ENCODE measurements at places on chromosomes 1 and 21. TPM values are rescaled to one million over a fixed set of nuclear protein-coding genes. Genes with fewer than 3 reads are reported as not detected.
A peak's percentile ranks its signal among the peaks of the same experiment; 100 is the strongest.

GRCh38 chr1:9066945-9067807, 2.3 kb downstream of the SLC2A5 start:
- peaks cover 3% of the 10 kb centered on the region for H3K4me1 ChIP-seq
- peak; percentile 68 for DNase-seq
- H3K27ac ChIP-seq, result no peak overlapping the region
- H3K27me3 ChIP-seq, result no peaks in the 10 kb centered on the region
- no peaks in the 10 kb centered on the region for H3K36me3 ChIP-seq

- H3K36me3 ChIP-seq, result no peaks in the 10 kb centered on the region
- H3K4me1 ChIP-seq, result peaks cover 34% of the 10 kb centered on the region
- no peak overlapping the region for H3K4me3 ChIP-seq
- H3K27me3 ChIP-seq, result no peaks in the 10 kb centered on the region
Observed at GRCh38 chr1:186498695-186499389, 37.9 kb upstream of the PDC start.

GRCh38 chr1:156868341-156868740, 7.7 kb downstream of the NTRK1 start:
- H3K27ac ChIP-seq, result no peak overlapping the region
- DNase-seq, result no peak
- H3K27me3 ChIP-seq, result no peaks in the 10 kb centered on the region
- H3K36me3 ChIP-seq, result no peaks in the 10 kb centered on the region
- H3K4me1 ChIP-seq, result peaks cover 10% of the 10 kb centered on the region
- no peak overlapping the region for H3K4me3 ChIP-seq

GRCh38 chr1:25247829-25248754, 838 bp upstream of the RSRP1 start:
- no peak for DNase-seq
- peaks cover 16% of the 10 kb centered on the region for H3K36me3 ChIP-seq
- H3K4me1 ChIP-seq, result peaks cover 20% of the 10 kb centered on the region
- H3K27me3 ChIP-seq, result no peaks in the 10 kb centered on the region
- peak overlapping the region; percentile 71 for H3K4me3 ChIP-seq

DNA sequence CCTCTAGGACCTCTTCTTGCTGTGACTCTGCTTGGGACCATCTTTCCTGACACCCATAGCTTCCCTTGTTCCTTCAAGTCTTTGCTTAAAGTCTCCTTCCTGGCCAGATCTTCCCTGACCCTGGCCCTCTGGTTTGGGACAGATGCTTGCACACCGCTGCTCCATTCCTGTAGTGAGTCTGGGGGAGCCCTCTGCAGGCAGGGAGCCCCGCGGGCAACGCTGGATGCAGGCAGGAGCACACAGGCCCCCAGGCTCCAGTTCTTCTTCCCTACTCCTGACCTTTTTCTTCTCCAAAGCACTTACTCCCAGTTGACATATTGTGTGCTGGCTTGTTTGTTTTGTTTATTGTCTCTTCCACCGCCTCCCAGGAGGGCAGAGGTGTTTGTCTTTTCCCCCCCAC, 413.4 kb downstream of the CAMTA1 start:
- no peak overlapping the region for H3K27ac ChIP-seq
- H3K4me1 ChIP-seq, result no peaks in the 10 kb centered on the region
- no peaks in the 10 kb centered on the region for H3K36me3 ChIP-seq

GRCh38 chr1:219664310-219665029, 51.6 kb upstream of the ZC3H11B start:
- H3K4me1 ChIP-seq, result peaks cover 2% of the 10 kb centered on the region
- DNase-seq, result no peak
- no peak overlapping the region for H3K4me3 ChIP-seq
- H3K36me3 ChIP-seq, result no peaks in the 10 kb centered on the region

DNA sequence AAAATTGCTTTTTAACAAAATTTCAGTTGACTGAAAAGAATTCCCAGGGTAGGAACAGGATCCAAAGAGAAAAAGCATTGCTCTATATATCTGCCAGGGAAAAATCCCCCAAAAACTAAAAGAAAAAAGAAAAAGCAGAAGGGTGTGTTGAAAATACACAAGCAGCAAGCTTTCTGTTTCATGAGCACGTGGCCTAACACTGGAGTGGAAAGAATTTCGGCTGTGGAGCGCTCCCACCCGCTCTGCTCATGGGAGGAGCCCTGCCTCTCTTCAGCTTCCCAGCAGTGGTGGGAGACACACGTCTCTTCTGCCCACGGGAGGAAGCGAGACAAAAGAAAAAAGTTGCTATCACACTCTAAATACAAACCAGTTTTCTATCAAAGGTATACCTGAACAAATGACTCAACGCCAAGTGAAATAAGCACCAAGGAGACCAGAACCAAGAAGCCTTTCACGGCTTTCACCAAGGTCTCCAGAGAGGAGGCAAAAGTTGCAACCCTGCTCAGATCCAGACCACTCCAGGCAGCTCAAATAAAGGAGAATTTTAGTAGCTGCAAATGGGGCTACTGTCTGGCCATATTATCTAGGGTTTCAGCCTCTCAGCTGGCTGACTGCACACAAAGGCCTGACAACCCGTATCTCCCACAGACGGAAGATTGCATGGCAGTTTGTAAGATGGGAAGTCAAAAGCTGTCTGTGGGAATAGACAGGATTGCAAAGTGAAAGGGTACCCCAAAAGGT, 29.5 kb upstream of the ZNF496 start:
- no peak overlapping the region for H3K4me3 ChIP-seq
- no peak for DNase-seq
- H3K27ac ChIP-seq, result no peak overlapping the region
- no peaks in the 10 kb centered on the region for H3K36me3 ChIP-seq
- H3K27me3 ChIP-seq, result no peaks in the 10 kb centered on the region

DNA sequence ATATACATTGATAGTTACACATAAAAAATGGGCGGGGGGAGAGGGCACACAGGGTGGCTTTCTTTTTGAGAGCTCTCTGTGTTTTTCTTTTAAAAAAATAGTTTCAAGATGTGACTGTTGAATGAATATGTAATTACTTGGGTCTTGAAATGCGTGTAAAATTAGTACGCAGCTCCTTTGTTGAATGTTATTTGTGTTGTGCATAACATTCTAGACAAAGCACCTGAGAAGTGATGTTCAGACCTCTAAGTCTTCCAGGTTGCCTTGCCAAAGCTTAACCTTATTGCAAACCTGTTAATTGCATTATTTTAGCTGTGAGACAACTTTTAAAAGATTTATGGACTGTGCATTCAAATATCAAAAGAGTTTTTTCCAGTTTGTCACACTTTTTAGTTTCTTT, 5.4 kb downstream of the PBX1 start:
- H3K4me1 ChIP-seq, result peaks cover 36% of the 10 kb centered on the region
- no peak overlapping the region for H3K27ac ChIP-seq
- H3K4me3 ChIP-seq, result no peak overlapping the region
- no peaks in the 10 kb centered on the region for H3K36me3 ChIP-seq

DNA sequence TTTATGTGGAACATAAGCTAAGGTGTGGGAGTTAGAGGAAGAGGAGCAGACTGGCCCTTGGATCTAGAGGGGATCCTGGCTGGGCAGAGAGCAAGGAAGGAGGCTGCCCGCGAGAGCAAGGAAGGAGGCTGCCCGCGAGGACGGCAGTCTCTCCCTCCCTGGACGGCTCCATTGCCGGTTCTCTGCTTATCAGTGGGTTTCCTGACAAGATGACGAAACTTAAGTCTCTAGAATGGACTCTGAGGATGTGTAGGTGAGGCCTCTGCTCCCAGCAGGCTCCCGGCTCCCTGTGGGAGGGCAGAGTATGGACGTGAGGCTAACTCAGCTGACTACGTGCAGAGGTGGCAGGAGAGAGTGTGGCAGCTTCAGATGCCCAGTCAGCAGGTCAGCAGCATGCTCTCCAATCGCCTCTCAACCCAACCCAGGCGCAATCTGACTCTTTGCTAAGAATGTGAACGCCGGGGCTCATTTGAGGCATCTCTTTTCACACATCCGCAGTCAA, 6.1 kb downstream of the MYBPHL start:
- no peak overlapping the region for H3K4me3 ChIP-seq
- H3K27me3 ChIP-seq, result peaks cover 8% of the 10 kb centered on the region
- H3K27ac ChIP-seq, result no peak overlapping the region
- H3K36me3 ChIP-seq, result no peaks in the 10 kb centered on the region
- DNase-seq, result no peak

- H3K4me3 ChIP-seq, result no peak overlapping the region
- peaks cover 25% of the 10 kb centered on the region for H3K36me3 ChIP-seq
- no peak overlapping the region for H3K27ac ChIP-seq
- DNase-seq, result peak; percentile 8
Observed at GRCh38 chr1:22870201-22870871, 102.3 kb downstream of the LACTBL1 start.

- no peak overlapping the region for H3K27ac ChIP-seq
- no peaks in the 10 kb centered on the region for H3K4me1 ChIP-seq
- no peaks in the 10 kb centered on the region for H3K27me3 ChIP-seq
Observed at GRCh38 chr1:7613106-7613850, 157.8 kb upstream of the VAMP3 start.

DNA sequence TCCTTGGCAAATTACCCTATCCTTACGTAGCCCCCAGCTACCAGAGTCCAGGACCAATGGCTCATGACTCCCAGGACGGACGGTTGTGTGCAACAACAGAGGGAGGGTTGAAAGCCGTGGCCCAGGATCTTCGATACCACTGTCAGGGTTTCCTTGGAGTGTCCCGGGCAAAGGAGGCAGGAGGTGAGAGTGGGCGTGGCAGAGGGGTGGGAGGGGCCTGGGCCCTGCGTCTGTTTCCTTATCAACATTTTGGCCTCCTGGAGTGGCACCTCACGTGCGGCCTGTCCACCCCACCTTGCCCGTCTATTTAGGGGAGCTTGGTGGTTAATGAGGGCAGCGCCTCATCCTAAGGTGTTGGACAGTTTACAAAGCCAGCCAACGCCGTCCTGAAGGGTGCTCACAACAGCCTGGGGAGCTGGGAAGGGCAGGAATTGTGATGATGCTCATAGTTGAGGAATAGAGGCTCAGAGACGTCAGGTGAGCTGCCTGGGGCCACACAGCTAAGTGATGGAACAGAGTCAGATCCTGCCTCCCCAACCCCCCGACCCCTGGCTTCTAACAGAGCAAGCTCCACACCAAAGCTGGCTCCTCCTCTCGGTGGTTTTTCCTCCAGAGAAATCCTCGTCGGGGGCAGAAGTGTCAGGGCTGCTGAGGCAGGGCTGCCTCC, 17.4 kb upstream of the ARHGEF10L start:
- DNase-seq, result no peak
- no peaks in the 10 kb centered on the region for H3K4me1 ChIP-seq
- H3K4me3 ChIP-seq, result no peak overlapping the region
- H3K36me3 ChIP-seq, result no peaks in the 10 kb centered on the region

DNA sequence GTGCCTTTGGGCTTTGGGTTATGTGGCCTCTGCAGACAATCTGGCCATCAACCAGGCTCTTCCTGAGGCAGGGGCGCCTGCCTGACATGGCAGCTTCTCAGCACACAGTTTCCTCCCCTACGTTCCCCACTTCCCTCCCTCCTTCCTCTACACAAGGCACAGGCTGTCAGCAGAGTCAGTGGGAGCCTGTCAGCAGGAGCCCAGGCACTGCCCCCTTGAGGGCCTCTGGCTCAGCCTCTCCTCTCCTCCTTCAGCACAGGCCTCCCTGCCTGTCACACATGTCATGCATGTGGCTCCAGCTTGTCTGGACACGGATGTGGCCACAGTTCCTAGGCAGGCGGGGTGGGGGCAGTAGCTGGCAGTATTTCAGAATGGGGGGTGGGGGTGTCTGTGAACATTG, 52.2 kb upstream of the ARTN start:
- no peak overlapping the region for H3K4me3 ChIP-seq
- no peaks in the 10 kb centered on the region for H3K4me1 ChIP-seq
- no peaks in the 10 kb centered on the region for H3K27me3 ChIP-seq
- H3K36me3 ChIP-seq, result no peaks in the 10 kb centered on the region
- no peak overlapping the region for H3K27ac ChIP-seq

GRCh38 chr21:45580576-45581321, 38.5 kb upstream of the SLC19A1 start:
- DNase-seq, result no peak
- H3K4me1 ChIP-seq, result no peaks in the 10 kb centered on the region
- H3K27ac ChIP-seq, result no peak overlapping the region
- H3K4me3 ChIP-seq, result no peak overlapping the region

GRCh38 chr1:42943166-42943565, 15.5 kb downstream of the SLC2A1 start:
- no peaks in the 10 kb centered on the region for H3K36me3 ChIP-seq
- no peak overlapping the region for H3K27ac ChIP-seq
- no peak overlapping the region for H3K4me3 ChIP-seq
- no peaks in the 10 kb centered on the region for H3K27me3 ChIP-seq
- H3K4me1 ChIP-seq, result peaks cover 47% of the 10 kb centered on the region

DNA sequence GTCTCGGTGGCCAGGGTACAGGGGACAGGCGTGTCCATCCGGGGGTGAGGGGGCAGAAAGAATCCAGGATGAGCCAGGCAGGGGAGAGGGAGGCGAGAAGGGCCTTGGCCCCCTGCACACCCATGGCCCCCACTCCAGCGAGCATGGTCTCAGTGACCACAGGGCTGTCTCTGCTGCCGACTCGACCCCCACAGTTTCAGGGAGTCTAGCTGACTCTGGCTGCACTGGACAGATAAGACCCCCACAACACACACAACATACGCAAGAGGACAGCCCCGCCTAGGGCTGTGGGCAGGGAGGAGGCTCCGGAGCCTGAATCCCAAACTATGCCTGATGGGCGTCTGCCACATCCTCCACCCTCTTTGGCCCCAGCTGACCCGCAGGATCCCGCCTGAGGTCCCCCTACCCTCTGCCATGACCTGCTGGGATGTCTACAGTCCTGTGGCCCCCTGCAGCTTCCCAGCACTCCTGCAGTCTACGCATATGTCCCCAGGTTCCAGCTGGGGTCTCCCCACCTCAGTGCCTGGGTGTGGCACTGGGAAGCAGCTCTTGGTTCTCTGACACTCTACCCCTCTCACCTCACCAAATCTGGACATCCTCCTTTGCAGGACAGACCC, 22.0 kb downstream of the WNT9A start:
- H3K36me3 ChIP-seq, result peaks cover 6% of the 10 kb centered on the region
- no peaks in the 10 kb centered on the region for H3K4me1 ChIP-seq
- no peak overlapping the region for H3K27ac ChIP-seq
- H3K27me3 ChIP-seq, result no peaks in the 10 kb centered on the region
- no peak for DNase-seq
- no peak overlapping the region for H3K4me3 ChIP-seq

- DNase-seq, result peak; percentile 86
- peaks cover 12% of the 10 kb centered on the region for H3K4me1 ChIP-seq
- no peaks in the 10 kb centered on the region for H3K27me3 ChIP-seq
- H3K27ac ChIP-seq, result no peak overlapping the region
Observed at GRCh38 chr21:26587736-26588201, 14.7 kb upstream of the CYYR1 start.

- DNase-seq, result no peak
- H3K4me3 ChIP-seq, result no peak overlapping the region
- no peaks in the 10 kb centered on the region for H3K27me3 ChIP-seq
- no peaks in the 10 kb centered on the region for H3K4me1 ChIP-seq
- no peaks in the 10 kb centered on the region for H3K36me3 ChIP-seq
- H3K27ac ChIP-seq, result no peak overlapping the region
Observed at GRCh38 chr1:95542936-95543335, 308.9 kb downstream of the RWDD3 start.

MAN1A2 gene
- total RNA-seq, result 38.3 TPM

UBXN11 gene
- total RNA-seq, result 15.6 TPM

KLHDC7A gene
- not detected for total RNA-seq

RIPPLY3 gene
- not detected for total RNA-seq

CSF3R gene
- not detected for total RNA-seq

TAF5L gene
- 20.3 TPM for total RNA-seq

COL16A1 gene
- 2.7 TPM for total RNA-seq

PIK3R3 gene
- 14.3 TPM for total RNA-seq

Data from endothelial cell of umbilical vein (primary cell).